ENCODE measurements at places on chromosomes 4 and X.

GRCh38 chrX:80876877-80877276 is 67.2 kb upstream of the BRWD3 start:
- no peak for DNase-seq

- no peak for DNase-seq
Observed at GRCh38 chr4:74682567-74683359, 111.6 kb downstream of the BTC start.

DNA sequence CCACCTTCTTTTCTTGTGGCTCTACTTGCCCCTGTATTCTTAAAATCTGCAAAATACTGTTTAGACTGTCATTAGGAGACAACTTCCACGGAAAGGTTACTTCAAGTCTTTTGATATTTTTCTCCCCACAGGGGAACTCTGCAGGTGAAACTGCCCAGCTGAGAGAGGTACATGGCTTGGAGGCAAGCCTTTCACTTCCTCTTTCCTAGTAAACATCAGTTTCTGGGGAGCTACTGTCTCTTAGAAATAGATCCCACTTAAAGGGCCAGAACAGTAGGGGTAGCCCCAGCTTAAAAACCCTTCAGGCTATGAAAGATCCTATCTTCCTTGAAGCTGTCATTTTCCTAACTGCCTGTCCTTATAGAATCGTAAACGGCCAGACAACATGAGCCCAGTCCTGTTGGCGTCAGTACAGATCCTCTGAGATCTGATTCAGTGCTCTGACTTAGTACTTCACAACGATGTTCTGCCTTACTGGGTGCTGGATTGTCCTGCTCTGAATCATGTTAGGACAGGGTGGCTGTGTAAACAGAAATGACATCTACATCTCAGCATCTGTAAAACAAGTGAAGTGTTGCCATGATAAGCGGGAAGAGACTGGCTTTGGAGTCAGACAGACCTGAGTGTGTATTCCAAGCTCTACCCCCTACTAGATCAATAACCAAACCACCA is 102.1 kb downstream of the ITIH6 start:
- no peak for DNase-seq

DNA sequence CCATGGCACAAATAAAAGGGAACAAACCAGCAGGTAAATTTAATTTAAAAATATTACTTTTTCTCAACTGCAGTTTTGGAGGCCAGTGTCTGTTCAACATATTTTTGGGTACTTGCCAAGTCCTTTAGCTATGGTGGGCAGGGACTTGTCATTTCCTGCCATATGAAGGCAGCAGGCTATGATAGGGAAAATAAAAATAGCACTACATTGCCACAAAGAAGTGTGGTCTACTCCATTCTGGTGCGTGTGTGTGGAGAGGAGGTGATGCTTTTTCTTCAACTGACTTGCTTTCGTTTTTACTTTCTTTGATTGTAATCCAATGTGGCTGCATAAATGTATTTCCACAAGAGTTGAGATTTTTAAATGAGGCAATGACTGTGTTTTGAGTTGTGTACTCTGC is 17.2 kb downstream of the GPR174 start:
- no peak for DNase-seq

- DNase-seq: peak; percentile 19
Observed at GRCh38 chrX:65601530-65602220, 65.8 kb upstream of the MSN start.

GRCh38 chrX:117510453-117510852 is 606.2 kb downstream of the KLHL13 start:
- DNase-seq: no peak

DNA sequence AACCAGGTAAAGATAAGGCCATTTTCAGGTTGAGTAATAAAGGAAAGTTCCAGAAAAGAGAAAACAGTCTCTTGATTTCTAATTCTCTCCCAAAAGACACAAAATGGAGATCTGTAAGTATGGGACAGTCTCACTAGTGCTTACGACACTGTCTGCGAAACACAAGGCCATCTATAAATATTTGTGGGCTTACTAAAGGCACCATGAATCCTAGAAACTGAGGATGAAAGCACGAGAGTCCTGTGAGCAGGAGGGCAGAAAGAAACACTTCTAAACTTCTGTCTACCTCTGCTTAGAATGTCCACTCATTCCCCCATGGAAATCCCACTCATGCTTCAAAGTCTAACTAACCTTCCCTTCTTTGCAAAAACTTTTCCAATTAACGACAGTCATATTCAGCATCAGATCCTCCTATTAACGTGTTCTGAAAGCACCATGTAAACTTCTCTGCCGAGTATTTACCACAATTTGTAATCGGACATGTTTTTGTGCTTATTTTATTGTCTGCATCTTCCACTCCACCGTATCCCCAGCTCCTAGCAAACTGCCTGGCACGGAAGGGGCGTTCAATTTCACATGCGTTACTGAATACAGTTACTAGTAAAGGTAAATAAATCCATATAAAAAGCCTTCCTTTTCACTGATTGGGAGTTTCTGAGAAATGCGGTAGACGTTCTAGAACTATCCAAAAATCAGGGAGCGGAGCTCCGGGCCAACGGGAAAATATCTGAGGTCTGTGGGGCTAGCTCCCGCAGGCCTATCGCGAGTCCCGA is 665 bp downstream of the PSMD10 start:
- no peak for DNase-seq

Measured in central memory CD8-positive, alpha-beta T cell (primary cell).